GM12865 (cell line): ENCODE measurements at places on chromosomes 2 and 18.

DNA sequence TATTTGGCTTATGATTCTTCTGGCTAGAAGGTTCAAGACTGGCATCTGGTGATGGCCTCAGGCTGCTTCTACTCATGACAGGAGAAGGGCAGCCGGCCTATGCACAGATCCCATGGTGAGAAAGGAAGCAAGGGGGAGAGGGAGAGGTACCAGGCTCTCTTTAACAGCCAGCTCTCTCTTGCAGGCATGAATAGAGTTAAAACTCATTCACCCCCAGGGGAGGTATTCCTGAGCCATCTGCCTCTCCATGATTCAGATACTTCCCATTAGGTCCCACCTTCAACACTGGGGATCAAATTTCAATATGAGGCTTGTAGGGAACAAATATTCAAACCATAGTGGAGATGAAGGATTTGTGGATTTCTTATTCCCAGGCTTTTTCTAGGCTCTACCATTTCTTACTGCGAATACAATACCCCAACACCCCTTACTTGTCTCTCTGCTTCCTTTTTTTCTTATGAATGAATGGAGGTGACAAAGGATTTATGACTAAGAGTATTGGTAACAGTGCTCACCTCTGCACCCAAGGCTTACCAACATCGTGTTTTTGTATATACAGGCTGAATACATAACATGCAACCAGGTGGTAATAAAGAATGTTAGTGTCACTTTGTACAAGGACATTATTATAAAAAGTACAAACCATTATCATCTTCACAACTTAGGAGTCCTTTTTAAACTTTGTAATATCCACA lies 454.6 kb upstream of the TRIB2 start:
- DNase-seq, result no peak

DNA sequence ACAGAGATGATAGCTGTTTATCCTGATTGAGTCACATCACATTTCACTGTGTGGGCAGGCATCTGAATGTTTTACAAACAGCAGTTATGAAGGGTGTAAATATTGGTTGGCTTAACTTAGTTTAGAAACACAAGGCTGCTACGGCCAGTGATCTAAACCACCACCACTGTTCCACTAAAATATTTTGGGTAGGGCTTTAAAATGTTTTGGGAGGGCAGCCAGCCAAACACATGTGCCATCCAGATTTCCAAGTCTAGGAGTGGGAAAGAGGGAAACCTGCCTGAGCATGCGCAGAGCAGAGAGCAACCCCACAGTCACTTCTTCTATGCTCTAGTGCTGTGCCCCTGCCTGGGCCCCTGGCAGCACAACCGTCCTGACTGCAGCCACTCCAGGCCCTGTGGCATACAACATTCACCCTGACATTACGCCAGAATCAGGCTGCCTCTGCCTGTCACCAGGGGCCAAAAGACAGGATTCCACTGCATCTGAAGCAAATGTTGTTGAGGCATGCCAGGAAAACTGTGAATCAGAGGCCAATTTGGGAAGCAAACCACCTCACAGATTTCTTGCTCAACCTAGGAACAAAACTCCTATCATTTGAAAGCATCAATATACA lies 74.8 kb upstream of the COL5A2 start:
- no peak for DNase-seq

GRCh38 chr2:213246497-213247281 lies 37.6 kb upstream of the SPAG16 start:
- DNase-seq, result peak; percentile 83

DNA sequence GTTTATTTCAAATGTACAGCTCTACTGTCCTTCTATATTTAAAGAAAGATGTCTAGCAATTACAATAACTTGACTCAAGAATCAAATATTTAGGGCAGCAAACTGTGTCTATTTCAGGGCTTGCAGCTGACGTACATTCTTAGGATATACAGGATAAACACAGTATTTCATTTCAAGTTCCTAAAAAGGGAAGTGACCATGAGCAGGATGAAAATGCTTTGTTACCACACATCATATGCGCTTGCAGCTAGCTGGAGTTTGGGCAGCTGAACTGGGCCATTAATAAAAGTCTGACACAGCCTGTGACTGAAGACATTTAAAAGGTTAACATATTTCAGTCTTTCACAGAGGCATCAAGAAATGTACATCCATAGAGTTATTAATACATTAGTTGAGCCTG lies 264.6 kb upstream of the TRIB2 start:
- DNase-seq, result peak; percentile 13

DNA sequence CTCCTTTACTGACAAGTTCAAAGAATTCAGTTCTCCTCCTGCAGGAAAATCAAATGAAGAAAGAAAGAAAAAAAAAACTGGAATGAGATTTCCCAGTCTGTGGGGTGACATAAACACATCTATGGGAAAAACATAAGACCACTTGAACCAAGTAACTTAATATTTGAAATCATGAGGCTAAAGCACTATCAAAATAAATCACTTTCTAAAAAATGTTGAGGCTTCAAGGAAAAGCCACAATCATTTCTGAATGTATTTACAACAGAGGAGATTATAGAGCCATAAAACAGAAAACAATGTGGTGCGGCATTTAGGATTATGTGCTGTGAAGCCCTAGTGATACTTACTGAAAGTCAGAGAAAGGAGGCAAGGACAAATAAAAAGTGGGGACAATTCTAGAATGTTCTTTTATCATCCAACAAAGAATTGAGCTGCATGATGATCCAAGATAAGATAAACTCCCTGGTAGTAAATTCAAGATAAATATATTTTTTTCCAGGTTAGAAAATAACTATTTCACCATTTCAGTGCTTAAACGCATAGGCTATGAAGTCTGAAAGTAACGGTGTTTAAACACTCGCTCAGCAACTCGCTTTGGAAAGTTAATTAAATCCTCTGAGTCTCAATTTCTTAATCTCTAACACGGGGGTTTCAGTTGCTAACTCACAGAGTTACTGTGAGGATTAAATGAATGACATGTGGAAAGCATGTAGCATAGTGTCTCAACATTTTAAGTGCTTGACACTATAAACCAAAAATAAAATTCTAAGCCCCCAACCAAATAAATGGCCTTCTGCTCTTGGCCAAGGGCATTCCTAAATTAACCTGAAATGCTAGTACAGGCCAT lies 288.5 kb downstream of the AGPS start:
- DNase-seq, result no peak
